ENCODE measurements at places on chromosomes 7 and 10. TPM values are rescaled to one million over a fixed set of nuclear protein-coding genes. Genes with fewer than 3 reads are reported as not detected.

- no peak for DNase-seq
Measured at GRCh38 chr7:148911626-148912025, 27.5 kb upstream of the EZH2 start.

DNA sequence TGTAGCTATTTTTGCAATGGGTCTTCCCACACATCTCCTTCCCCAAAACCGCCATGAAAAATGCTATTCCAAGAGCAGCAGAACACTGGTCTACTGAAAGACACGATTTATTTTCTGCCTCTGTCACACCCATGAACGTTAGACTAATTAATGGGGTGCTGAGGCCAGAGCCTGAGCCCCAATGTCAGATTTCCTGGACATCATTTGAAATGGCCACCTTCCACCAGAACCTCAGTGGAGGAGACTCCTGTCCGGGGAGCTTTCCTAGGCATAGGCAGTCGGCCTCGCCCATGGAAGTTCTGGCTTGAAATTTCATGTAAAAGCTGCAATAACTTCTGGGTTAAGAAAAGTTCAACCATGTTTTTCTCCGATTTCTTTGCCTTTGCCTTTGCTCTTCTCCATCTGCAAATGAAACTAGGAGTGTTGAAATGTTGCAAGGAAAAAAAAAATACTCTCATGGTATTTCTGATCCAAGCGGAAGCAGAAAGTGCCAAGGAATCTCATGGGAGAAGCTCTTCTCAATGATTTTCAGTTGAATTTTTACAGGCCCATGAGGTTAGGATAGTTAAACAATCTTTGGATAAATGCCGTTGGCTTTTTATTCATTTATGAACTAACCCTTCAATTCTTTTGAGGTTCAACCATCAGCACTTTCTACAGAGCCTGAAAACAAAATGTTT is 570.8 kb upstream of the MGMT start:
- DNase-seq, result no peak

GRCh38 chr10:15140698-15141097 is 27.8 kb downstream of the NMT2 start:
- DNase-seq, result no peak

Gene PLAU
- total RNA-seq, result 23.8 TPM

- no peak for DNase-seq
Measured at GRCh38 chr7:92639966-92640365, 49.8 kb upstream of the FAM133B start.

DNA sequence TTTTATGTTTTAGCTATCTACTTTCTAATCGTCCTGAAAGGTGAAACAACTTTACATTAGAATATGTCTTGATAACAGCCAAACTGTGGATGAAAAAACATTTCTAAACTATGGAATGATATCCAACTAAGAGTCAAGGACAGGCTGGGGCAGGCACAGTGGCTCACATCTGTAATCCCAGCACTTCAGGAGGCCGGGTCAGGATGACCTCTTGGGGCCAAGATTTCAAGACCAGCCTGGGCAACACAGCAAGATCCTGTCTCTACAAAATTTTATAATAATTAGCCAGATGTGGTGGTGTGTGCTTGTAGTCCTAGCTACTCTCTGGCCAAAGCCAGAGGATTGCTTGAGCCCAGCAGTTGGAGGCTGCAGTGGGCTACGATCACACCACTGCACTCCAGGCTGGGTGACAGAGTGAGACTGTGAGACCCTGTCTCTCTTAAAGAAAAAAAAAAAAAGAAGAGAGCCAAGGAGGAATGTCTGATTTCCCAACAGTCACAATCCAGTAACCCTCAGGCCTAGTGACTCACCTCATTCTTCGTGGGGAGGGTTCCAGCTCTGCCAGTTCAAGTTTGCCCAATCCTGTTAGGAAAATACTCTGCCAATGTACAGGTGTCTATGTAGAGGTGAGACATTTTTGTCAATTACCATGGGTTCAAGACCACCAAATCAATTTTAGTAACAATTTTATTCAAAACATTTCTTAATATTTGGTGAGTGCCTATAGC is 14.6 kb upstream of the FZD1 start:
- DNase-seq, result no peak

- no peak for DNase-seq
Measured at GRCh38 chr10:131746785-131747184, 154.0 kb upstream of the PPP2R2D start.

Gene HMX2
- total RNA-seq, result 1.3 TPM

DNA sequence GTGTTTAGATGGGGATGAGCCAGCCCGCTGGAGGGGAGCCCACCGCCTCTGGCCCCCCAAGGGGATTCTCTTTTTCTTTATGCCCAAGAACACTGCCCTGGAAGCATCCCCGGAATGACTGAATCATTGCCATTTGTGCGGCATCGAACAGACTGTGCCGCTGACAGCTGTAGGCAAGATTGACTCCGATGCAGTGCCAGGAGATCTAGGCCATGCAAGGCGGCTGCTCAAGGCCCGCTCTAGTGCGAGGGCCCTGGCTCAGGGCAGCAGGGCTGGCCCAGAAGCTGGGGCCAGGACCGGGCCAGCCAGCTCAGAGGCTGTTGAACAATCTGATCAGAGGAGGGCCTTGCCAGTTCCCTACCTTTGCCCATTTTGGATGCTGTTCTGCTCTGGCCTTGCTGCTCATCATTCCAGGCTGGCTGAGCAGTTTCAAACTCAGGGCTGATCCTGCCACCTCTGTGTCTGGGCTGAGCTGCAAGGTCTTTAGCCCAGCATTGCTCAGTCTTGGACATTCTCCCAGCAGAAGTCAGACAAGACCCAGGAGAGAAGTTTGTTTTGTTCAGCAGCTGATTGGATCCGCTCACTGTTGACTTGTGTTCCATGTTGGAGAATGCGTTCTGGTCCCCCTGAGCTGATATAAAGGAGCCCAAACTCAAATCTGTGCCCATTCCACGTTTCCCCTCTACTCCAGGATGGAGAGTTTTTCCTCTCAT is 485.3 kb upstream of the GALNT17 start:
- DNase-seq, result no peak

- no peak for DNase-seq
Measured at GRCh38 chr7:74657692-74658177, at the start of gene GTF2I. Gene GTF2I, plus strand, starts transcription at chr7:74657718. Its CDS starts 31,411 bp downstream, at chr7:74689129.

Gene OR2A12
- not detected for total RNA-seq

DNA sequence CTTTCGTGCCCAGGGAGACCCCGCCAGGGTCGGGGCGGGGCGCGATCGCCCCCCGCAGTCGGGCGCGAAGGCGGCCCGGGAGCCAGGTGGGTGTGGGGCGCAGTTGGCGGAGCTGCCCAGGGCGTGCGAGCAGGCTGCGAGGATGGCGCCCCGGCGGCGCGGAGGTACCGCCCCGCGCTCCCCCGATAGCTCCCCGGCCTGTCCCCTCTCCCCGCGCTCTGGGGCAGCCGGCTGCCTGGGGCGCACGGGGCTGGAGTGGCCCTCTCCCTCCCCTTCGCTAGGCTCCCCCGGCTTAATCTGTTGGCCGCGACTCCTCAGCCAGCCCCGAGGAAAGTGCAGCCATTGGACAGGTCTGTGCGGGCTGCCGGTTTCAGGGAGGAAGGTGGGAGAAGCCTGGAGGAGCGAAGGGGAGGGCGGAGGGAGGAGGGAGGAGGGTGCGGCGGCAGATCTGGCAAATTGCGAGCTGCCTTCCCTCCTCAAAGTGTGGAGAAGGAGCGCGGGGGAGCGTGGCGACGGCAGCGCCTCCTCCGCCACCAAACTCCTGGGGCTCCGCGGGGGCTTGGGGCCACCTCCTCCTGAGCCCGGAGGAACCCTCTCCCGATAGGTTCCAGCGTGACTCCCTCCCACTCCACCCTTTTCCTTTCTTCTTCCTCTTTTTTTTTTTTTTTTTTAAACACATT is 361 bp upstream of the PLXDC2 start:
- DNase-seq, result peak; percentile 87

Gene ZNF212
- total RNA-seq, result 19.3 TPM

Gene SLC26A3
- not detected for total RNA-seq
